ENCODE measurements at places on chromosomes 1 and 21.
A peak's percentile ranks its signal among the peaks of the same experiment; 100 is the strongest.

- no peak for DNase-seq
These were observed 154.6 kb downstream of the VAV3 start for GRCh38 chr1:107810291-107810951.

- DNase-seq: no peak
These were observed 26.9 kb upstream of the LRRC3 start for GRCh38 chr21:44428281-44428960.

GRCh38 chr1:18951818-18952391 lies 4.6 kb downstream of the IFFO2 start:
- no peak for DNase-seq

- DNase-seq: no peak
These were observed 12.6 kb upstream of the LEPR start for GRCh38 chr1:65407877-65408276.

DNA sequence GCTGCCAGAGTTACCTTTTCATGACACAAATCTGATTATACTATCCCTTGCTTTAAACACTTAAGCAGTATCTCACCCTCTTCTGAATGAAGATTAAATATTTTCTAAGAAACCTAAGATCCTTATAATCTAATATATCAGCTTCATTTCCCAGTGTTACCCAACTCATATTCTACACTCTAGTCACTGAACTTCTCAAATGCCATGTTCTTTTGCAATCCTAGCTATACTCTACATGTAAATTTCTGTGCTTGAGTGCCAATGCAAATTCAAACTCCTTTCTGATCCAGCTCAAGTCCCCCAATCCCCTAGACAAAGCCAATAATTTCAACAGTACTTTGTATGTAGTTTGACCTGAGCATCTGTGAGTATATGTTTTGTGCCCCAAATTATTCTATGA lies 293.9 kb downstream of the SDCCAG8 start:
- no peak for DNase-seq

- no peak for DNase-seq
These were observed 5.8 kb upstream of the EPS8L3 start for GRCh38 chr1:109769330-109770078.

GRCh38 chr1:157574836-157575235 lies 22.5 kb upstream of the FCRL5 start:
- no peak for DNase-seq

DNA sequence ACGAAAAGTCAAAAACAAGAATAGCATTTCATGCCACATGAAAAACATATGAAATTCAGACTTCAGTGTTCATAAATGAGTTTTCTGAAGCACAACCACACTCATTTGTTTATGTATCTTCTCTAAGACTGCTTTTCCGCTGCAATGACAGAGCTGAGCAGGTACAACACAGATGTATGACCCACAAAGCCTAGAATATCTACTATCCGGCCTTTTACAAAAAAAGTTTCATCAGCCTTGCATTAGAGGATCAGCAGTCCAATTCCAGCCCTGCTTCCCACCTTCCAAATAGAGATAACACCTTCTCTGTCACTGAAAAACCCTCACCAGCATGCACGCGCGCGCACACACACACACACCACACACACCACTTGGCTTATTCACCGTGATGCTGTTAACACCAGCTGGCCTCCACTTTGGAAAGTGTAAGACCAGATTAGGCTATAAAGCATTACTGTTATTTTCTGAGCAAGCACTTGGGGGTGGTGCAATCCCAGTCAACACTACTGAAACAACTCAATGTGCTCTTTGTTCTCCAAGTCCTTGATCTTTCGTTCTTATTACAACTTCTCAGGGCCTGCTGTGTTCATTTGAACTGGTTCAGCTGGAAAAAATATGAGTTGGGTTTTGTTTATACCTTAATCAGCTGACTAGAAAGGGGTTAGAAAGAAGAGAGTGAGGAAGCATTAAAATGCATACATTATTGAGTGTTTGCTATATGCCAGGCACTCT lies 90.0 kb downstream of the GLUL start:
- DNase-seq: no peak

DNA sequence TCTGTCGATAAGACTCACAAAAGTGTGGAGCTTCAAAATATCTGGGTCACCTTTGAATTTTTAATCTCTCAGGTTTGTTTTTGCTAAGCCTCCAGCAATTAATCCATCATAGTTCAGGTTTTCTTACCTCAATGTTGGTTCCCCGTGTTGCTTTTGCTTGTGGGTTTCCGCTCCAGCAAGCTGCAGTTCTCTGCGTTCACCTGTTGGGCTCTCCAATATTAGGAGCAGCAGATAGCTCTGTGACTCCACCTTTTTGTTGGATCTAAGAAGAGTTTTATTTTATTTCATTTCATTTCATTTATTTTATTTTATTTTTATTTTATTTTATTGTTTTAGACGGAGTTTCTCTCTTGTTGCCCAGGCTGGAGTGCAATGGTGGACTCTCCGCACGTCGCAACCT lies 335.5 kb downstream of the COL11A1 start:
- no peak for DNase-seq

DNA sequence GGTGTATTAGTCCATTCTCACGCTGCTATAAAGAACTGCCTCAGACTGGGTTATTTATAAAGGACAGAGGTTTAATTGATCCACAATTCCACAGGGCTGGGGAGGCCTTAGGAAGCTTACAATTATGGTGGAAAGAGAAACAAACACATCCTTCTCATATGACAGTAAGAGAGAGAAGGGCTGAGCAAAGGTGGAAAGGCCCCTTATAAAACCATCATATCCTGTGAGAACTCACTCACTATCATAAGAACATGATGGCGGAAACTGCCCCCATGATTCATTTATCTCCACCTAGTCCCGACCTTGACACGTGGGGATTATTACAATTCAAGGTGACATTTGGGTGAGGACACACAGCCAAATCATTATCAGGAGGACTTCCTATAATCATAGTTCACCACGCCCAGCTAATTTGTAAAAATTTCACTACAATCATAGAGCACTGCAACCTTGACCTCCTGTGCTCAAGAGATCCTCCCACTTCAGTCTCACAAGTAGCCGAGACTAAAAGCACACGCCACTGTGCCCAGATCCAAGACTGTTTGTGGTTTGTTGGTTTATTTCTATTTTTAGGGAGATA lies 164.9 kb downstream of the RERE start:
- DNase-seq: no peak

- DNase-seq: no peak
These were observed 8.8 kb downstream of the LAMB3 start for GRCh38 chr1:209643285-209644020.

DNA sequence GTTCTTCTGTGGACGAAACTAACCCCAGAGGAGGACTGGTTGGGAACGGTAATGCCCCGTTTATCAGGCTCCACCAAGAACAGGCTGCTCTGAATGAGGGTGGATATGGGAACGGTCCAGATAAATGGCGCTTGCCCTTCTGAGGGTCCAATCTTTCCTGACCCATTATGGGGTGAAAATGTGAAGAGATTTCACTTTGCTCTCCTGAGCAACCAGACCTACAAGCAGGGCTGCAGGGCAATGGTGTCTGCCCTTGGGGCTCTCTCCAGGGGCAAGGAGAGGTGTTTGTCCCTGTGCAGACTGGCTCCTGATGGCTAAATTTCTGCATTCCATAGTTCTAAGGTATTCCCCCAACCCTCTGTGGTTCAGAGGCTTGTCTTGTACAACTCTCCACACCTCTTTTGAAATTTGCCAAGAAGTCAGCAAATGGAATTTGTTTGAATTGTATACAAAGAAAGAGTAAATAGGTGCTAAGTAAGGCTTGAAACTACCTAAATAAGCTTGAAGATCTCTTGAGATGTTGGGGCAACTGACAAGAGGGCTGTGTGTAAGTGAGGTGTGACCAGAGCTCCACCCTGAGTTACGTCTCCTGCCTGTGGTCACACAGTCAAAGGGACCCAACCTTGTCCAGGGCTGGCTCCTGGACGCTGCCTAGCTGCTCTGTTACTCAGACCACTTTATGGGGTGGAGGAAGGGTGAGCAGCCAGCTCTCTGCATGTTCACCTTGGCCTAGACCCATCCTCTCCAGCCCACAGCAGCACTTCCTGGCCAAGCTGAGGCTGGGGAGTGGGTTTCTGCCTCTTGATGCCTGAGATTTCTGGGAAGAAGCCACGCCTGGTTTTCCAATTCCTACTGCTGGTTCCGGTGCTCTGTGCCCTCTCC lies 24.8 kb downstream of the SLC2A1 start:
- DNase-seq: no peak

- no peak for DNase-seq
These were observed 17.7 kb downstream of the IVL start for GRCh38 chr1:152926091-152926490.

GRCh38 chr1:177923441-177923840 lies 46.4 kb downstream of the SEC16B start:
- no peak for DNase-seq

- no peak for DNase-seq
These were observed 397.3 kb downstream of the LMX1A start for GRCh38 chr1:164958982-164959768.

- DNase-seq: no peak
These were observed 3.9 kb upstream of the STIL start for GRCh38 chr1:47317841-47318240.

- no peak for DNase-seq
These were observed 193.8 kb upstream of the FOXD3 start for GRCh38 chr1:63128556-63128955.

DNA sequence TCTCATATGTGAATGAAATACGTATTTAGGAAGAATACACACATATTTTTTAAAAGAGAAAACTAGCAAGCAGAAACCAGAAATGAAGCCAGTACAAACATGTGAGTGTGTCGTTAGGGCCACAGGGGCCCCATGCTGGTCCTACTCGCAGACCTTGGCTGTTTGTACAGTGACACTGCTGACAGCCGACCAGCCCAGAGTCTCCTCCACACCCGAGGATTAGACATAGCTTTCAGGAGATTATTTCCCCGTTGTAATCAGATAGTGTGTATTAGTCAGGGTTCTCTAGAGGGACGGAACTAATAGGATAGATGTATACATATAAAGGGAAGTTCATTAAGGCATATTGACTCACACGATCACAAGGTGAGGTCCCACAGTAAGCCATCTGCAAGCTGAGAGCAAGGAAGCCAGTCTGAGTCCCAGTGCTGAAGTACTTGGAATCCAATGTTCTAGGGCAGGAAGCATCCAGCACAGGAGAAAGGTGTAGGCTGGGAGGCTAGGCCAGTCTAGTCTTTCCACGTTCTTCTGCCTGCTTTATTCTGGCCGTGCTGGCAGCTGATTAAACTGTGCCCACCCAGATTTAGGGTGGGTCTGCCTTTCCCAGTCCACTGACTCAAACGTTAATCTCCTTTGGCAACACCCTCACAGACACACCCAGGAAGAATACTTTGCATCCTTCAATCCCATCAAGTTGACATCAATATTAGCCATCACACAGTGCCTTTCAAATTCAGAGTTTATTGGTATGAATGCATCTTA lies 51.2 kb downstream of the DIP2A start:
- DNase-seq: peak; percentile 42

- DNase-seq: no peak
These were observed 128.0 kb downstream of the TGFBR3 start for GRCh38 chr1:91757763-91758460.

DNA sequence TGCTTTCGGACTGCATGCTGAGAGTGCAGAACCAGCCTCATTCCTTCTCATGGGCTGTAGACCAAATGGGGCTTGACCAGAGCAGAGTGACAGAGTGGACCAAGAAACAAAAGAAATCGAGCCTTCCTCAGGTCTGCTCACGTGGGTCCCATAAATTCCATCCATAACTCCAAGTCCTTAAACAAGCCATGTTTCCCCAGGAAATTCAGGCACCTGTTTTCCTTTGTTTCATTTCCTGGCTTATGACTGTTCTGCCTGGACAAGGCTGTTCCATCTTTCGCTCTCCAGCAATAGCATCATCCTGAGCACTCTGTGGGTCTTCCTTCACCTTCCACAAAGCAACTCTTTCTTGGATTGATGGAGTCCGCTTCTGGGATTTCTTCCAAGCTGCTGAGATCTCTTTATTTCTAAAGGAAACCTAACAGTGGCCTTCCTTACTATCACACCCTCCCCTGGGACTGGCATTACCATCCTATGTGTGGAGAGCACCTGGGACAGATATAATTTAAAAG lies 63.9 kb downstream of the LAMC2 start:
- DNase-seq: no peak

GRCh38 chr1:23422941-23423340 lies 1.6 kb downstream of the TCEA3 start:
- DNase-seq: no peak

DNA sequence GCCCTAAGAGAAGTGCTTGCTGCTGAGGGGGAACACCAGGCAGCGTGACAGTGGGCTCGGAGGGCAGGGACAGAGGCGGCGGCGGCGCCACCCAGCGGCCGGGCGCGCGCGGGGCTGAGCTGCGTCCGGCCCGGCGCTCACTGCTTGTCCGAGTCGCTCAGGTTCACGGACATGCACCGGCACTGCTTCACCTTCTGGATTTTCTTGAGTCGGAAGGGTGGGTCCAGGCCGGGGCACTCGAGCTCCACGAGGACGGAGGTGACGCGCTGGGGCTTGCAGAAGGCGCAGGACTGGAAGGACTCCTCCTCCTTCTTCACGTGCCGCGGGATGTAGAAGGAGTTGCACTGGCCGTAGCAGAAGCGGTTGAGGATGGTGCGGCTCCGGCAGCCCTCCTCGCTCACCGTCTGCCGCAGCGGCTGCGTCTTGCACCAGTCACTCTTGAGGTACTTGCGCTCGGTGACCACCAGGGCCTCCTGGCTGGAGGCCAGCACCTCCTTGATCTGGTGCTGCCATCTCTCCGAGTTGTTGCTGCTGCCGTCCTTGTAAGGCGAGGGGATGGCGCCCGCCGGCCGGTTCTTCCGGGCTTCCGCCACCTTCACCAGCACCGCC lies 119.0 kb downstream of the GREM2 start:
- no peak for DNase-seq

GRCh38 chr21:25952306-25952705 lies 217.5 kb downstream of the GABPA start:
- no peak for DNase-seq

DNA sequence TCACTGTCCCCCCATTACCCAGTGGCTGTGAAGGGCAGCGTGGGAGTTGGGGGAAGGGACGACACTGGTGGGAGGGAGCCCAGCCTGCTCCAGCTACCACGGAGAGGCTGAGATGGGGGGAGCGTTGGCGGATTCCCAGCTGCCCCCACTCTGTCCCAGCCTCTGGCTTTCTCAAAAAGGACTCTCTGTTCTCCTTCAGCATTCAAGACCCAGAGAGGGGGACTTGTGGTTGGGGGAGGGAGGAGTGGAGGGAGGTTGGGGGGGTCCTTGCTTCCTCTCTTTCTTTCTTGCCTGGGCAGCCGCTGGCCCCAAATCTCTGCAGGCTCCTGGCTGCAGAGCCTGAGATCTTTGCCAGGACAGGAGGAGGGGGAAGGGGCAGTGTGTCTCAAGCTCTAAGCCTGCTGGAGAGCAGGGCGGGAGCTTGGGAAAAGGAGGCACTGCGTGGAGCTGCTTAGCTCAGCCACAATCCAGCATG lies 2.2 kb downstream of the ATP1A2 start:
- DNase-seq: no peak

GRCh38 chr1:185245466-185245865 lies 71.6 kb downstream of the IVNS1ABP start:
- DNase-seq: no peak

GRCh38 chr1:59293849-59294248 lies 3.0 kb upstream of the FGGY start:
- no peak for DNase-seq

- DNase-seq: no peak
These were observed 596 bp downstream of the PADI4 start for GRCh38 chr1:17308593-17308992.

GRCh38 chr1:180751921-180752320 lies 120.1 kb downstream of the XPR1 start:
- DNase-seq: no peak

Data from NCI-H2081 treated with DMSO at 0.1 percent for 48 hours (cell line).